Astrocyte (in vitro differentiated cells and primary cell): ENCODE measurements at places on chromosomes 7 and 10. TPM values are rescaled to one million over a fixed set of nuclear protein-coding genes. Genes with fewer than 3 reads are reported as not detected.

DNA sequence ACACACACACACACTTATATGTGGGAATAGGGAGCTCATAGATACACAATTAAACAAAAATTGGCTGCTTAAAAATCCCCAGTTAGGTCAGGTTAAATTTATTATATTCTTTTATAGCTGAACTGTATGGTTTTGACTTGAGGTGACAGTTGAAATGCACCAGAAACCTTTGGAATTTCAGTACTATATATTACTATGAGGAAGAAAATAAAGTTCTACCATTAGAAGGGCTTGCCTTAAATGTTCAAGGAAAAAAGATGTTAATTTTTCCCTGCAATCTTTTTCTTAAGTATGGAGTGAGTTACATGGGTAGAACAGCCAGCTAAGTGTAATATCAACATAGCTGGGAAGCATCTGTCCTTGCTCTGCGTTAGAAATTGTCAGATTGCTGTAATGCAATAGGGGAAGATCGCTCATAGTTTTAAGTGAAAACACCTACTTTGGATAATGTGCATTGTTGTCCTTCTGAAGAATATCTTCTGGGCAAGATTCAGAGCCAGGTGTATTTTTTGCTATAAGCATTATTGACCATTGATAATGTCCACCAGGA, 415.8 kb upstream of the MKI67 start:
- DNase-seq: no peak

DNA sequence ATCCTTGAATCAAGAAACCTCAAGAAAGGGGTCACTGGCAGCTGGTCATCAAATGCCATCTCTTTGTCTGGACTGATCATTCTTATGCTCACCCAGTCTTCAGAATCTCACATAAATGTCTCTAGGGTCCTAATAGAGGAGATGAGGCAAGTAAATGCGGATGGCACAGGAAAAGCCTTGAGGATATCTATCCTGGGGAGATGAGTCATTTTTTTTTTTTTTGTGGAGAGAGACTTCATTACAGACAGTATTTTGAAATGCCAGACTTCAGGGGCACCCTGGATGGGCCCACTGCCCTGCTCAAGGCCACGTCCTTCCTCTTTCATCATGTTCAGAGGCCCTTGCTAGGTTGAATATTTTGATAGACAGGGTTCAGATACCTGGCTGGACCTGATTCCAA, 19.5 kb upstream of the PLPP4 start:
- no peak for DNase-seq

DNA sequence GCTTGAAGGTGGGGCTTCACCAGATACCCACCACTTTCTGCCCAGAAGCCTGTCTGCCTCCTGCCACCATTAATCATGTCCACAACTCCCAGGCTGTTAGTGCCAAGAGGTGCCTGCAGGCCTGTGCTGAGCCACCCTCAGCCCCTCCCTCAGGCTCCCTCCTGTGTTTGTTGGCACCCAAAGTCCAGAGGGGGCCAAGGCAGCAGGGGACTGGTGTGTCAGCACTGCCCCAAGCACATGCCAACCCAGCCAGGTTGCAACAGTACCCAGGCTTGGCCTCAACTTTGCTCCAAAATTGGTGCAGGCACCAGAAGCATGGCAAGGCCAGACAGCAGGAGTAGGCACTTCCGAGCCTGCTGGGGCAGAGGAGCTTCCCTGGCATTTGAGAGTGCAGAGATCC, 111.3 kb downstream of the HPSE2 start:
- no peak for DNase-seq

DNA sequence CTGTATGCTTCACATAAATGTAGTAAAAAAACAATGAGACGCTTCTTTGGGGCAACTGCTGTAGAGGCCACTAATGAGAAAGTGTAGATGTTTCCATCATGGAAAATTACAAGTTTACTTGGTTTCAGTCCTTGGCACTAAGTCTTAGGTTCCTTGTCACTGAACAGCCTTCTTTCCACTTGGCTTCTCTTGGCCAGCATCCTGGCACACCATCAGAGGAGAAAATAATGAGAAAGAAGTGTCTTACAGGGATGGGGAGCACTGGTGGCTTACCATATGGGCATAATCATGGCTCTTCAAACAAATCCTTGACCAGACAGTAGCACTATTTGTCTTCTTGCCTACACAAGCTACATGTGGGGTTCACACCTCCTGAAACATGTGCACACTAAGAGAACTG, 22.5 kb upstream of the SH3PXD2A start:
- DNase-seq: no peak

- peak; percentile 23 for DNase-seq
Measured at GRCh38 chr7:16356301-16356958, 64.9 kb downstream of the CRPPA start.

DNA sequence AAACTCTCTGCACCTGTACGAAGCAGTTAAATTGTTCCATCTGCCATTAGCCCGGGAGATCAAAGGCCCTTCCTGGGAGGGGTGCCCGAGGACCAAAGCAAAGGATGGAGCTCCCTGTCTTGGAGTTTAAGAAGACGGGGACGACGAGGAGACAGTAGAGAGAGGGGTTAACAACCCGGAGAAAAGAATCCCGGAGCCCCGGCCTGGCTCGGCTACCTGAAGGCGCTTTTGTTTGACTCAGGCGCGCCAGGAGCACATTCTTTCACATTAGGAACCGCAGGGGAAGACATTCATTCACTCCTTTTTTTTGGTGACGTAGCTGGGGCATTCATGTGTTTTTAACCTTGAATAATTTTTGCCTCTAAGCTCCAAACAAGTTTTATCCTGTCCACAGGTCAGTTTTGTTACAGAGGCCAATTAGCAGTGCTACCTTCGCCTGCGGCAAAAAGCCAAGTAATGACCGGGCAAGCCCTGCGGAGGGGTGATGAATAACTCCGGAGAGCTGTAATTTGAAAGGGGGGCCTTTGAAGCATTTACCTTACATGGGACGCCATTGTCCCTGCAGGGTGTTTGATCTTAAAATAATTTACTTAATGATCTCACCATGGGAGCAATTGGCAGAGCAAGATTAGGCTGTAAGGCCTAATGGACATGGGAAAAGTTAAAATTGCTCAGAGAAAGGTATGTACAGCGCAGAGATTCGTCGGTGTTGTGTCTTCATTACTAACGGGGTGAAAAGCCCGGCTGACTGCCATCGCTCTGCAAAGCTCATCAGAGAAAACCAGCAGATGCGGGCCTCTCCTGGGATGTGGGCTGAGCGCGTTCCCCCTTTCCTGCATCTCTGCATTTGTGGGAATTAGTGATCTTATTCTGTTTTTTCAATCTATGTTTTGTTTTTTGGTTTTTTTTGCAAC, 258.0 kb upstream of the SP4 start:
- no peak for DNase-seq

- DNase-seq: peak; percentile 1
Measured at GRCh38 chr7:50092579-50093491, at the start of gene ZPBP. Gene ZPBP, minus strand, starts transcription at chr7:50093246. Its CDS starts 52 bp downstream, at chr7:50093194.

The PRSS37 gene
- not detected in 2 replicates for total RNA-seq

The STRA8 gene
- not detected in 2 replicates for total RNA-seq

The PON1 gene
- total RNA-seq: 0.99 and 1.00 TPM in 2 replicates

The IGF2BP3 gene
- total RNA-seq: 69.9 and 79.5 TPM in 2 replicates

The ANKRD22 gene
- not detected in 2 replicates for total RNA-seq

The RP9 gene
- 16.5 and 17.8 TPM in 2 replicates for total RNA-seq

The PRKAR2B gene
- total RNA-seq: 6.4 and 7.6 TPM in 2 replicates
